ENCODE measurements at places on chromosomes 3 and 15.

DNA sequence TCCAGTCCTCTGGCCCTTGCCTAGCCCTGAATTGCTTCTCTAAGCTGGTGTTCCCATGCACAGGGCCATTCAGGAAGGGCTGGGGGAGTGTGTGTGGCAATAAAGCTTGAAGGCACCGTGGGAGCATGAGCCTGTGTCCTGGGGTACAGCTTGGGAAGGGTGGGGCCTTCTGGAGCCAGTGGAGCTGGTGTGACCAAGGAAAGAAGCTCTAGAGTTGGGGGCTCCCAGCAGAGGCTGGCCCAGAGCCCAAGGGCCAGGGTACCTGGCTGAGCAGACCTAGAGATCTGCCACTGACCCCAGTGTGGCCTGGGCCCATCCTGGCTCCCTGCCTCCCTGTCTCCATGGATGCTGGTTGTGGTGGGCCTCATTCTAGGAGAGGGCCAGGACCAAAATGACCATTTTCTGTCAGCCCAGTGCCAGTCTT, 8.1 kb downstream of the ABTB1 start:
- DNase-seq = no peak

DNA sequence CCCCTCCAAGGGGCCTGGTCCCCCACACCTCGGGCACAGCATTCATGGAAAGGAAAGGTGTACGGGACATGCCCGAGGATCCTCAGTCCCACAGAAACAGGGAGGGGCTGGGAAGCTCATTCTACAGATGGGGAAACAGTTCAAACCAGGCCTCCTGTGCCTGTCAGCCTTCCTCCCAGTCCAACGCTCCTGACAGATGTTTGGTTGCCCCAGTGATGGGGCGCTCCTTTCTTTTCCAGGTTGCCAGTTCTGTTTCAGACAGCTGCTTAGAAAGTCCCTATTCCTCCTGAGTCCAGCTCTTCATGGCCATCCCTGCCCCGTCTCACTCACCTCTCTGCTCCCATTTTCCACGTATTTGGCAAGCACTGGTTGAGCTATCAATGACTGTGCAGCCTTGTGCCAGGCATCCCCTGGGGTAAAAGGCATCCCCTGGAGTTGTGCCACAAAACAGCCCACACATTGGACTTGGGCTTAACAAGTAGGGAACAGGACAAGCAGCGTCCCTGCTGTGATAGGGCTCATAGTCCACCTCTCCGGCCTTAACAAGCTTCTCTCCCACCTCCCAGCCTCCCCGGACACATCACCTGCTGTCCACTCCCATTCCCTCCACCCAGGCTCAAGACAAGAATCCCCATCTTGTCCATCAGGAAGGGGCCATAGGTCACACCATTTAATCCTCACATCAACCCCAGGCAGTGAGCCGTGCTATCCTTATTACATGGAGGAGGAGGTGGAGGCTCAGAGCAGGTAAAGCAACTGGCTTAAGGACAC, 6.6 kb downstream of the OXTR start:
- no peak for DNase-seq

DNA sequence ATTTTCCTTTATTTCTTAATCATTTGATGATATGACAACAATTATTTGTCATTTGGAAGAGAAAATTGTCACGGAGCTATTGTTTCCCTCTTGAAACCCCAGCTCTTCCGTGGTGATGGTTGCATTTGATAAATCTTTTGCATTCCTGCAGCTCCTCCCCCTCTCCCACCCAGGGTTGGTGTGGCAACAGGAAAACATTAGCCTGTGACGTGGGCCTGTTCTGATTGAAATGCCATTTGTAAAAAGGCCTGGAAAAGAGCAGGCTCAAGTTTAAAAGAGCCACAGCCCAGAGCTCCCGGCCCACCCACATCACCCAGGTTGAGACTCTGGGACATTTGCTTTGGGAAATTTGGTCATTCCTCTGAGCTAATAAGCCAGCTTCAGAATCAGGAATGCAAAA, 282.5 kb downstream of the RPLP1 start:
- no peak for DNase-seq

DNA sequence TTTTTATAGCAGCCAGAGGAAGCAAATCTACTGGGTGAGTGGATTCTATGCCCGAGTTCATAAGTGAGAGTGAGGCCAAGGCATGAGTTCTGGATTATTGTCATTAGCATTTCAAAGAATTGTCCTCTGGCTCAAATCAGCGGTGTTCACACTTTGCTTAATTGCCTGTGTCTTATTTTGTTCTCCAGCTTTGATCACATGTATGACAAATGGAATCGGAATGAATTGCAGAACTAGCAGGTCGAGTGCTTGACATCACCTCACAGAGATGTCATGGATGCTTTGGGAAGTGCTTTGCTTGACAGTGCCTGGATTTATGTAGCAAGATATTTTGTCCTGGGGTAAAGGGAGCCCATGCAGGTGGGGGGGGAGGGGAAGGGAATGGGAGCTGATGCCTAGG, 68.0 kb downstream of the SH3GL3 start:
- no peak for DNase-seq
